ENCODE measurements at places on chromosomes 3 and 15. TPM values are rescaled to one million over a fixed set of nuclear protein-coding genes. Genes with fewer than 3 reads are reported as not detected.
A peak's percentile ranks its signal among the peaks of the same experiment; 100 is the strongest.

DNA sequence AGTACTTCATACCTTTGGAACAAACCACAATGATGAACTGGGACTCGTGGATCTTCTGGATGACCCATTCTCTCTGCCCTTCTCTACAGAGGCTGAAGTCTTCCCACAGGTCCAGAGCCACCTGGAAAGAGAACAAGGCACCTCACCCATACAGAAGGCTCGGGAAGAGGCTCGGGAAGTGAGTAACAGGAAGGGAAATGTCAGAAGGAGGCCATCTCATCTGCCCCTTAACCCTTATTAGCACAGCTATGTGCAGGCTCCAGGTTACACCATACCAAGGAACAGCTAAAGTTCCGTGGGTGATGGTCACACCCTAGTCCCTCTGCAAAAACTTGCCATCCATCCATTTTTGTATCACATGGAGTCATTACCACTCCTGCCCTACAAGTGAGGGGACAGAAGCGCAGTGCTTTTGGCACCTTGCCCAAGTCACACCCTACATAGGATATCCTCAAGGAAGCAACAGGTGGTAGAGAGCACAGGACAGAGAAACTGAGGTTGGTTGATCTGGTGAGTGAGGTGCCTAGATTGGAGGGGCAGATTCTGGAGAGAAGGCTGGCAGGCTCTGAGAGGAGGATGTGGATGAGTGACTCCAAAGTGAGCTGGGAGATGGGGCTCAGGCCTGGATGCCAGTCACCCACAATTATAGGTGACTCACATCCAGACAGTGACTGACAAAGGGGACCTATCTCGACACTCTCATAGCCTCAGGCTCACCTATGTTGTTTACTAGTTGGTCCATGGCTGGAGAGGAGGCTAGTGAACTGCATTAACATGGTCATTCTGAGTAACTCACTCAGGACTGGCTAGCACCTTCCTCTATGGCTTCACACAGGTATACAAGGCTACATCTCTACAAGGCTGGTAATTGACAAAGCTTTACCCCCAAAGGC lies 38.2 kb downstream of the SPATA12 start:
- no peak overlapping the region for H3K27ac ChIP-seq
- no peak for DNase-seq
- H3K4me1 ChIP-seq = no peaks in the 10 kb centered on the region
- H3K36me3 ChIP-seq = no peaks in the 10 kb centered on the region
- peaks cover 8% of the 10 kb centered on the region for H3K27me3 ChIP-seq

- no peaks in the 10 kb centered on the region for H3K4me1 ChIP-seq
- DNase-seq = no peak
- no peak overlapping the region for H3K27ac ChIP-seq
- H3K27me3 ChIP-seq = no peaks in the 10 kb centered on the region
- peaks cover 1% of the 10 kb centered on the region for H3K36me3 ChIP-seq
These were observed 328.8 kb upstream of the SUCLG2 start for GRCh38 chr3:67983166-67983565.

DNA sequence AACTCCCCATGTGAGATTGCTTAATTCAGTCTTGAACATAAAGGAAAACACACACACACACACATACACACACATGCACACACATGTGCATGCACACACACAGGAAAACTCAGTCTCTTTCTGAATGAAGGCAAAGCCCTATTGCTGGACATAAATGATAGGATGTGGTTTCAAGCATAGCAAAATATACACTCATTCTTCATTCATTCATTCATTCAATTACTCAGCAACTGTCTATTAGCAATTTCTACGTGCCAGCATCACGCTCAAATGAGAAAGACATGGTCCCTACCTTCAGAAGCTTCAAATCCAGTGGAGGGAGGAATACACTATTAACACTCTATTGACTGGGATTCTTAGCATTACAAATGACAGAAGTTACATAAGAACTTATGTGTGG lies 41.8 kb upstream of the UBE2E2 start:
- H3K27me3 ChIP-seq = peaks cover 7% of the 10 kb centered on the region
- no peaks in the 10 kb centered on the region for H3K36me3 ChIP-seq
- H3K4me3 ChIP-seq = no peak overlapping the region
- no peaks in the 10 kb centered on the region for H3K4me1 ChIP-seq
- no peak for DNase-seq

Gene RYR3
- not detected for total RNA-seq

- H3K27me3 ChIP-seq = peaks cover 71% of the 10 kb centered on the region
- H3K36me3 ChIP-seq = peaks cover 3% of the 10 kb centered on the region
- DNase-seq = no peak
- H3K4me3 ChIP-seq = peak overlapping the region; percentile 11
- no peak overlapping the region for H3K27ac ChIP-seq
These were observed 2.5 kb downstream of the FOXL2NB start for GRCh38 chr3:138949445-138950005.

Gene BFSP2
- not detected for total RNA-seq

Gene DVL3
- total RNA-seq = 39.9 TPM

DNA sequence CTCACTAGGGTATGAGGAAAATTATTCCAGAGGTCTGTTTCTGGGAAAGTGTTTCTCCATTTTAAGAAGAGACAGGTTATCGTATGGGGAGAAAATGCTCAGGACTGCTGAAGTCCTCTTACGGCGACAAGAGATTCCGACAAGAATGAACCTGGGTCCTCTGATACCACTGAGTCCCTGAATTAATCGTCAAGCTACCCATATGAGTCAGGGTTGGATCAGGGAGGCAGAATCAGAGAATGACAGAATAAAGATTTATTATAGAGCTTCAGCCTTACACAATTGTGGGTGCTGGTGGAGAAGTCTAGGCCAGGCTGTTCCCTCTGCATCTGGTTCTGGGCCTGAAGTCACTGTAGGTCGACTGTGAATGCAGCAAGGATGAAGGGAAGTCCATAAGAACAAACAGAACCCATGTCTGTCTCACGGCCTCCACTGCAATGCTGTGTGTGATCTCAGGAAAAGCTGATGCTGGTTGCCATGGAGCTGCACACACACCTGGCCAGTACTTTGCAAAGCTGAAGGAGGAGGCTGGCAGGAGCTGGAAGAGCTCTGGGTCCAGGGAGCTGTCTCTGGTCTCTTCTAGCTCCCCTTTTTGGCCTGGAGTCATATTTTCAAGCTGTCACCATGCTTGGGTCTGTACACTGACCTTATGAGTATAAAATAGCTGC lies 83.9 kb downstream of the HHLA2 start:
- H3K27me3 ChIP-seq = peaks cover 2% of the 10 kb centered on the region
- DNase-seq = no peak
- H3K27ac ChIP-seq = no peak overlapping the region
- H3K4me3 ChIP-seq = no peak overlapping the region

GRCh38 chr3:32410367-32411246 lies 19.0 kb downstream of the CMTM7 start:
- H3K27ac ChIP-seq = peak overlapping the region; percentile 18
- peaks cover 40% of the 10 kb centered on the region for H3K4me1 ChIP-seq
- no peaks in the 10 kb centered on the region for H3K27me3 ChIP-seq
- no peak for DNase-seq
